ENCODE measurements at places on chromosomes 7 and 10.
A peak's percentile ranks its signal among the peaks of the same experiment; 100 is the strongest.

GRCh38 chr10:122498521-122498920 is 37.2 kb downstream of the HTRA1 start:
- peak; percentile 50 for DNase-seq

- no peak for DNase-seq
Observed at GRCh38 chr7:79227044-79227443, 226.4 kb downstream of the MAGI2 start.

DNA sequence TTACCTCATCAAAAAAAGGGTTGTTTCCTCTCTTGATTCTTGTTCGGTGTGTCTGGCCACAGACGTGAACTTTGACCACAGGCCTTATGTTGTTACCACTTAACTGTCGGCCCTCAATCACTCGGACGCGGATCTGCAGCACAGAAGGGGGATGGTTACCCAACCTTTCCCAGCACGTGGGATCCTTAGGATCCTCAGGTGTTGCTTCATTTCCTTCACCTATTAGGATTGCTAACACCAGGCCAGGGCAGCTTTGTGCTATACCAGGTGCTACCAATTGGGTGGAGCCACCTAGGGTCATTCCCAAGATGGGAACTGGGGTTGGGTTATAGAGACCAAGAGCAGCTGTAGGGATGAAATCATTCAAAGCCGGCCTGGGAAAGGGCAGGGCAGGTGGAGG is 73.4 kb downstream of the MYOF start:
- DNase-seq, result no peak

DNA sequence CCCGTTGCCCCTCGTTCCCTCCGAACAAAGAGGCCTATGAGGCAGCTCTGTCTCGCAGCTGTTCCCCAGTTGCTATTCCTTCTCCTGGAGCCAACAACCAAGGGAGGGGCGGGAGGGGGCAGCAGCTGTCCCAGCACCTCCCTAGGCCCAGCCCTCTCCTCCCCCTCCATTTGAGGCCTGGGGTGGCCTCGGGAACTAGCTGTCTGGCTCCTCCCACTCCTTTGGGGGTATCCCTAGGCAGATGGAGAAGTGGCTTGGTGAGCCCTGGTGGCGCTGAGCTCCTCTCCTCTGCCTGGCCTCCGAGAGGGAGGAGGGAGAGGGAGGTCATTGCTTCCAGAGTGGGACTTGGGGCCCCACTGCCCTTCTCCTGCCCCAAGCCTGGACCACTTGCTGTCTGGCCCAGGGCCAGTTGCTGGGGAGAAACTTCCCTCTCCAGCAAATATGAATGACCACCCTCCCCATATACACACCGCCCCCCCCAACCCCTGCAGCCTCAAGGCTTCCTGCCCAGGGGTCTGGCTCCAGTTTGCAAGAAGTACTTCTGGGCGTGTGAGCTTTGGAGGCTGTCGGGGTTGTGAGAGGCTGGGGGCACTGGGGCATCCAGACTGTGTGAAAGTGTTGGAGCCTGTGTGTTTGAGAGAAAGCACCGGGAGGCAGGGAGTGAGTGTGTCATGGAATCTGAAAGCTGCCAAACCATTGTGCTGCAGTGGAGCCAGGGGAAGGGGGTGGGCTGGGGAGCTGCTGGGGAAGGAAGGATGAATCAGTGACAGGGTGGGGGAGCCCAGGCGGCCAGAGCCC is 3.1 kb downstream of the FLNC start:
- DNase-seq, result peak; percentile 93

- no peak for DNase-seq
Observed at GRCh38 chr10:113222207-113222606, 272.2 kb downstream of the TCF7L2 start.

DNA sequence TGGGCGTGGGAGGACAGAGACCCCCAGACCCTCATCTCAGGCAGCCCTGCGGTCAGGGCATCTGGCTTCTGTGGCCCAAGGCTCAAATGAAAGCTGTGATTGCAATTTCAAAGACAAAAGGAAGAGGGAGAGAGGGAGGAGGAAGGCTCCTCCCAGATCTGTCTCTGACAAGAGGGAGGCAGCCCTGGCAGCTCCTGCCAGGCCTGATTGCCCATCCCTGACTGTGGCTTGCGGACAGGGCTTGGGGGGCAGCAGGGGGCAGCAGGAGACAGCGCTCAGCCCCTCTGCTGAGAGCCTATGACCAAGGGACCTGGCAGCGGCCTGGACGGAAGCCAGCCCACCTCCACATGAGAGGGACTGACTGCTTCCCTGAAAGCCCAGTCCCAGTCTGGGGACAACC is 91.8 kb downstream of the PTPRN2 start:
- no peak for DNase-seq

GRCh38 chr10:14358886-14359573 is 28.3 kb upstream of the FRMD4A start:
- no peak for DNase-seq

DNA sequence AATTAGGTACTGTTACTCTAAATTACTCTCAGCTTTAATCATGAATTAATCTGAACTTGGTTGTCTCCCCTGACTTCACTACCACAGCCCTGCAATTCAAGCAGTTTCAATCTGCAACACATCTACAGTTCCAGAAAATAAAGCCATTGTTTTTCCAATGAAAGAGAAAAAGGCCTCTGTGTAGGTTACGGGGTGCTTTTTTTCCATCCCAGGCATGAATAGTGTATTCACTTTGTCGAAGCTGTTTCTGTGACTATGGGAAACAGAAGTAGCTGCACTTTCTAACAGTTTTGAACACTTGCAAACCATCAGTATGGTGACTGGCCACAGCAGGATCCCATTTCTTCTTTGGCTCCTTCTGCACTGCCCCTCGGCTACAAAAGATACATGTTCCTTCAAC is 460.2 kb downstream of the GRM8 start:
- no peak for DNase-seq

- DNase-seq, result no peak
Observed at GRCh38 chr10:101768791-101769170, 7.1 kb downstream of the FGF8 start.

- DNase-seq, result no peak
Observed at GRCh38 chr10:125521721-125522680, 161.0 kb downstream of the TEX36 start.

GRCh38 chr10:70906953-70907636 is 18.7 kb upstream of the PCBD1 start:
- no peak for DNase-seq

DNA sequence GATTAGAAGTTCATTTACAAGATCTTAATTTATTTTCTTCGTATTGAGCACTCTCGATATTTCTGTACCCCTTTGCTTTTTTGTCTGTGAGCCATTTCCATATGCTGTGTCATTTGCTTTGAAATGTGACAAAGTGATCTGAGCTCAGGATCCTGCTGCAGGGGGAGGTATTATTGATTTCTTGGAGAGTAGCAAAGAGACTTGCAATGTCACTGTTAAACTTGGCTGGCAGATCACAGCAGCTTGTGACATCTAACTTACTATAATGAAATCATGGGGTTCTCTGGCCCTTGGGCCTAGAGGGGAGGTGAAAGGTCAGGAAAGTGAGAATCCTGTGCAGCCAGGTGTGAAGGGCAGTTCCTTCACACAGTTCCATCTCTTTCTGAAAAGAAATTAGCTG is 923.4 kb downstream of the REEP3 start:
- no peak for DNase-seq

DNA sequence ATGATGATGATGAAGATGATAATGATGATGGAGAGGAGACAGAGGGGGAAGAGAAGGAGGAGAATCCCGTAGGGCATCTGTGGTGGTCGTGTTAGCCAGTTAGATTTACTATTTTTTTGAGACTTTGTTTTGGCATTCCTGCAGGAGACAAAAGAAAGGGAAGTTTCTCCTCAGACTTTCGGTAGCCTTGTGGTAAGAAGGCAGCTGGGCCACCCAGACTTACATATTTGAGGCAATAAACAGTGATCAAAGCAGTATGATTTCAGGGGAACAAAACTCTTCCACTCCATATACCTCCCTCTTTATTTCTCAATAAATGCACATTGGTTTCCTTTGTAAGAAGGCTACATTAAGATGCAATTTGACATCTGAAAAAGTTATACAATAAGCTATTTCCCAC is 32.4 kb upstream of the BICC1 start:
- DNase-seq, result no peak

DNA sequence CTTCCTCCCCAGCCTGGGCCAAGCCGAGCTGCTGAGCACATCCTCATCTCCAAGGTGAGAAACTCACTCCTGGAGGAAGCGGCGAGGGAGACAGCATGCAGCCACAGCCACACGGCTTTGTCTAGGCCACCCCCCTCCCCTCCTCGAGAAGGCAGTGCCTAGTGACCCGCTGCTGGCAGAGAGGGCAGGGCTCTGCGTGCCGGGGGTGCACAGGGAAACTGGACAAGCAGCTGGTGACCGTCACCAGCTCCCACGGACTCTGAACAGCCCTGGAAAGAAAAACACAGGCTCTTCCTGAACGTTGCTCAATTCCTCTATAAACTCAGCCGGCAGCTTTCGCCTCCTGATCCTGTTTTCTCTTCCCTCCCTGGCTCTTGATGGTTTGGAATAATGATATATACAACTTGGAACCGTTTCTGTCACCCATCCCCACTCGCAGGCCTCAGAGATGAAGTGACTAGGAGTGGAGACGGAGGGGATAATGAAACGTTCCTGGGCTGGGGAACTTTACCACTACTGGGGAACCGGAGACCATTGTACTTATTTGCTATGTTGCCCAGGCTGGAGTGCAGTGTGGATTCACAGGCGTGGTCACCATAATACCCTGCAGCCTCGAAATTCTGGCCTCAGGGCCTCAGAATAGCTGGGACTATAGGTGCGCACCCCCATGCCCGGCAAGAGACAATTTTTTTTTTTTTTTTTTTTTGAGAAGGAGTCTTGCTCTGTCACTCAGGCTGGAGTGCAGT is 19.3 kb downstream of the PAPOLB start:
- DNase-seq, result peak; percentile 19

DNA sequence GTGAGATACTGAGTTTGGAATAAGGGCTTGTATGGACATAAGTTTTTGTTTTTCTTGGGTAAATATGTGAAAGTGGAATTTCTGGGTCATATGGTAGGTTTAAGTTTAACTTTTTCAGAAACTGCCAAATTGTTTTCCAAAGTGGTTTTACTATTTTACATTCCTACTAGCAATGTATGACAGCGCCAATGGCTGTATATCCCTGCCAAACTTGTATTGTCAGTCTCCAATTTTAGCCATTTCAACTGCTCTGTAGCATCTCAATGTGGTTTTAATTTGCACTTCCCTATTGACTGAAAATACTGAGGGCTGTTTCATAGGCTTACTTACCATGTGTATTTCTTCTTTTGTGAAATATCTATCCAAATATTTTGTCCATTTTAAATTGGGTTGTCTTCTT is 90.5 kb upstream of the ZNF32 start:
- no peak for DNase-seq

DNA sequence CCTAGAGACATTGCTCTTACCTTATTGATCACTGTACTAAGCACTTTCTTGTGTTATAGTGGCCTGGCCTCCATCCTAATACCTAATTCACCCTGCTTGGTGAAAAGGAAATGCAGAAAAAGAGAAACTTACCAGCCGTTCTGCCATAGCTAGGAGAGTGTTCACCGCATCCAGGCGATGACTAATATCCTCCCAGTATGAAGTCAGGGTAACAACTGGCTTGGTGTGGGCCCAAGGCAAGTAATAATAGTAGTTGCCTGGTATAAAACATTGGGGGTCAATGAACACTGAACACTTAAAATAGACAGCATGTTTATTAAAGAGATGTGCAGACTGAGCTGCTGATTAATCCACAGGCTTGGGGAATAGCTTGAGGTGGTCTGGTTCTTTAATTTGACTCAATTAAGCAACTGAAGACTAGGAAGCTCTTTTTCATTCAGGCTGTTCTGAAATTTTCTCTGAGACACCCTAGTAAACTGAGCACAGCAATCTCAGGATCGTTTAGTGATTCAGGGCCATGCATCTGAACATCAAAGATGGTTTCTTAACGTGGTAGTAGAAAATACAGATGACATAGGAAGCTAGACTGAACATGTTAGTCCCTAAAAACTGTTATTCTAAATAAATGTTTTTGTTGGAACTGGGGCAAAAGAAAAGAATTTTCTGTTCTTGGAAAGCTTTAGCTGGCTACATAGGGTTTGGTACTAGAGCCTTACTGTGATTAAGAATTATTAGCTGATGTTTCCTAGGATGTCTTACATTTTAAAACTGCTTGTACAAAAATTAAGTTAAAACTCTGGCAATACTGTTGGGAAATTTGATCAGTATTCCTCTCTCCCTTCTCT is 102.2 kb downstream of the MYOF start:
- peak; percentile 47 for DNase-seq

GRCh38 chr10:82762641-82763040 is 887.6 kb downstream of the NRG3 start:
- no peak for DNase-seq

DNA sequence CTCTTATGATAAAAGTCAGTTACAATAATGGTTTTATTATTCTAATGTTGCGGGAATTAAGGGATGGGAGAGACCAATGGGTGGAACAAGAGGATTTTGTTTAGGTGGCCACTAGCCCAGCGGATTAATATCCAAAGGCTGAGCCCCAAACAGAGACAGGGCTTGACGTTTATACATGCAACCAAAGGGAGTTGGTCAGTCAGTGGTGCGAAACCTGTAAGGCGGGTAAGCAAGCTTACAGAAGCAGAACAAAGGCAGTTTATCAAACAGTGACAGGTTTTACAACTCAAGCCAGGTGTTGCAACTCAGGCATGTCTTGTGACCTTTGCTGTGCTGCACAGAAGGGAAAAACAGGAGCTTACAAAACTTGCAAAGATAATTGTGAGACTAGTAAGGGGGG is 622.9 kb upstream of the MBL2 start:
- DNase-seq, result no peak

DNA sequence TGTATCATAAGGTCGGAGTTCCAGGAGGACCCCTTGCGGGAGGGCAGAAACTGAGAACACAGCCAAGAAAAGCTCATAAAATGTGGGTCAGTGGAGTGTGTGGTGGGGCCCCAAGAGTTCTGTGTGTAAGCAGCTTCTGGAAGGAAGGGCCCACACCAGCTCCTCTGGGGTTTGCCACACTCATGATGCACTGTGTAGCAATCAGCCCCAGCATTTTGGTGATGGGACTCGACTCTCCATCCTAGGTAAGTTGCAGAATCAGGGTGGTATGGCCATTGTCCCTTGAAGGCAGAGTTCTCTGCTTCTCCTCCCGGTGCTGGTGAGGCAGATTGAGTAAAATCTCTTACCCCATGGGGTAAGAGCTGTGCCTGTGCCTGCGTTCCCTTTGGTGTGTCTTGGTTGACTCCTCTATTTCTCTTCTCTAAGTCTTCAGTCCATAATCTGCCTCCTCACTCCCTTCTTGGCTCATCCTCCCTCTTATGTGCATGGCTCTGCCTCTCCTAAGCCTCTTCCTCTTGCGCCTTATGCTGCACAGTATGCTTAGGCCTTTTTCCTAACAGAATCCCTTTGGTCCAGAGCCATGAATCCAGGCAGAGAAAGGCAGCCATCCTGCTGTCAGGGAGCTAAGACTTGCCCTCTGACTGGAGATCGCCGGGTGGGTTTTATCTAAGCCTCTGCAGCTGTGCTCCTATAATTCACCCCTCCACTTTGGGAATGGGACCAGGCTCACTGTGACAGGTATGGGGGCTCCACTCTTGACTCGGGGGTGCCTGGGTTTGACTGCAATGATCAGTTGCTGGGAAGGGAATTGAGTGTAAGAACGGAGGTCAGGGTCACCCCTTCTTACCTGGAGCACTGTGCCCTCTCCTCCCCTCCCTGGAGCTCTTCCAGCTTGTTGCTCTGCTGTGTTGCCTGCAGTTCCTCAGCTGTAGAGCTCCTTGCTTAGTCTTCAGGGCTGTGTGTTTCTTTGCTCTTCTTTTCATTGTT is 17.8 kb downstream of the PRSS2 start:
- peak; percentile 86 for DNase-seq

All from umbilical cord (tissue), 2 donors.